Activated CD8-positive, alpha-beta T cell treated with anti-CD3 and anti-CD28 coated beads for 36 hours (primary cell): ENCODE measurements at places on chromosomes 5 and 9. TPM values are rescaled to one million over a fixed set of nuclear protein-coding genes. Genes with fewer than 3 reads are reported as not detected.
A peak's percentile ranks its signal among the peaks of the same experiment; 100 is the strongest.

The BTNL8 gene
- total RNA-seq, result not detected

DNA sequence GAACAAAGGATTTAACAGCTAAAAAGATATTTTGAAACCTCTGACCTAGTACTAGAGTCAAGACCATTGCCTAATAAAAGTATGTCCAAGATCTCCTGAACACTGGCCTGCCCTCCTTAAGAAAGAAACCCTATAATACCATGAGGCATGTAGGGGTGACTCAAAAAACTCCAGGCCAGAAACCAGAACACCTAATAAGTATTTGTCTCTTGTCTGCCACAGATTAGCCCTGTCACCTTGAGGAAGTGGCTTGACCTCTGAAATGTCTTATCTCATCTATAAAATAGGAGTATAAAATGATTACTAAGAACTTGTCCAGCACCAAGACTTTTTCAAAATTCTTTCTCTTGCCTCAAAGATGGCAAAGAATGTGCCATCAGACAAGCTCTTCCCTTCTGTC lies 125.5 kb upstream of the RASGRF2 start:
- DNase-seq, result no peak

- DNase-seq, result no peak
These were observed 101.6 kb downstream of the TENT4A start for GRCh38 chr5:6814816-6815215.

- peak; percentile 39 for DNase-seq
These were observed 199.9 kb upstream of the CDKN2B start for GRCh38 chr9:22208846-22209585.

DNA sequence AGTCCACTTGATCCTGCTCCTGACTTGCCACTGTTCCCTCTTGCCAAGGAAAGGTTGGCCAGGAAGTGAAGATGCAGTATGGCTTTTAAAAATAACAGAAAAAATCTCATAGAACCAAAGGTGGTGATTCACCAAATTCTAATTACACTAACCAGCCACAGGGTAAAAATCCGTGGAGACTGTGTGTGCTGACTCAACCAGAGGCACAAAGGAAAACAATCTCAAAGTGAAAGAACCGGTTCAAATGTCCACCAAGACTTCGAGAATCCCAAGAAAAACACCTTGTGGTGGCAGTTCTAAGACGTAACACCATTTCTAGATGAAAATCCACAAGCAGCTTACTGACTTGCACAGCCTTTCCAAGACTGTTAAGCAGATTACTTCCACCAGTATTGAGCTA lies 279.1 kb downstream of the TLE1 start:
- no peak for DNase-seq

DNA sequence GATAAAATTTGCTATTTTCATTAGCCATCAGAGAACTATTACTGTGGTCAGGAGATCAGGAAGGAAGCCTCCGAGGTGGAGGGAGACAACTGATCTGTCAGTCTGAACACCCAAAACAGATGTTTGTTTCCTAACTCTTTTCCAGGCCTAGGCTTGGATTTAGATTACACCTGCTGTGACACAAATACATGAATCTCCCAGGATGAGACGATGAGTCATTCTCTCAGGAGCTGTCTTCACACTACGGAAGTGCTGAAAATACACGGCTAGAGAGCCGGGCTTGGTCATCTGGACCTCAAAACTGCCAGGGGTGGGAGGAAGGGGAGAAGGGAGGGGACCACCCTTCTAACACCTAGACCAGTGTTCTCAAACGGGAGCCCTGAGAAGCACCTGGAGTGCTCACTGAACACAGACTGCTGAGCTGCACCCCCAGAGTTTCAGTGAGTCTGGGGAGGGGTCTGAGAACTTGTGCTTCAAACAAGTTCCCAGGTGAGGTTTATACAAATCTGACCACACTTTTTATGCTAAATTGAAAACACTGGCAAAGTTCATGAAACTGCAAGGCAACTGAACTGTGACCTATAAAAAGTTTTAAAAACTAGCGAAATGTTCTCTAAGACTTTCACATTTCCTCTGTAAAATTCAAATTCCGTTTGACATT lies 80.3 kb upstream of the EQTN start:
- DNase-seq, result no peak

DNA sequence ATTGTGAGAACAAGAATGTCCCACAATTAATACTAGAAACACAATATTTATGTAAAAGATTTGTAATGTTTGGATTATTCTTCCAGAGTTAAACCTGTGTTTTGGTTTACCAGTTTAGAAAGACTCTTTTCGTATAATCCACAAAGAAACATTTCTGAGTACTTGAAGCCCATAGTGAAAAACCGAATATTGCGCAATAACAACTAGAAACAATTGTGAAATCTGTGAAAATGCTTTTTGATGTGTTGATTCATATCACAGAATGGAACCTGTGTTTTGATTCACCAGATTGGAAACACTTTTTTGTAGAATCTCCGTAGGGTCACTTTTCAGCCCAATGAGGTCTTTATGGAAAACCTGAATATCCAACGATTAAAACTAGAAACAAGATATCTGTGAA lies 386.2 kb downstream of the PRDM9 start:
- no peak for DNase-seq

DNA sequence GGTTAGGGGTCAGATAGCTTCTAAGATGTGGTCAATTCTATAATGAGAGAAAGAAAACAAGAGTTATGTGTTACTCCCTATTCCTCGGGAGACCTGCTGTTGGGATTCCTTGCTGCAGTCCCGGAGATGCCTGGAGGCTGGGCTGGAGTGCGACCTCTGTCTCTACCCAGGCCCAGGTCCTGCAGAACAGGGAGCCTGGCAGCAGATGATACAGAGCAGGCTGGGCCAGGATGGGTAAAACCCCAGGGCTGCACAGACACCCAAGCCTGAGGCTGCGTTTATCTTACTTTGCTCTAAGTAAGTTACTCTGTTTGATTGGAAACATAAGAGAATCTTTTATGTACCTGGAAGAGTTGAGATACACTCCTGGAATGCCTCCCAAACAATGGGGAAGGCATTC lies 26.9 kb upstream of the FAM120AOS start:
- DNase-seq, result no peak

The ARHGEF37 gene
- 1.1 TPM for total RNA-seq

GRCh38 chr5:168317096-168317520 lies 25.7 kb downstream of the WWC1 start:
- DNase-seq, result no peak

DNA sequence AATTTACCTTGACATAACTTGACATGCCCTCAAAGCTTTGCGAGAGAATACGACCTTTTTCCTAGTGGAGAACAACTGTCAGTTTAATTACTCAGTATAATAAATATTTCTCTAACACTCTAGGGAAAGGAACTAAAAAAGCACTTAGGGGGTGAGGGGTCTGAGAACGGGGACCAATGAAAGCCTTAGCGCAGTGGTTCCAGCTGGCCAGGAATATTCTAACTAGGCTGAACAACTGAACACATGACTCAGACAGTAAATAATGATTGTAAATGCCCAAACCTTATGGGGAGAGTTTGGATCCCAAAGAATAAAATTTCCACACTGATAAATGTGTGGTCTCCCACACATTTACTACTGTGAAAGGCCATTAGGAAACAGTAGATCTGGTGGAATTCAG lies 14.9 kb downstream of the MYO10 start:
- no peak for DNase-seq

DNA sequence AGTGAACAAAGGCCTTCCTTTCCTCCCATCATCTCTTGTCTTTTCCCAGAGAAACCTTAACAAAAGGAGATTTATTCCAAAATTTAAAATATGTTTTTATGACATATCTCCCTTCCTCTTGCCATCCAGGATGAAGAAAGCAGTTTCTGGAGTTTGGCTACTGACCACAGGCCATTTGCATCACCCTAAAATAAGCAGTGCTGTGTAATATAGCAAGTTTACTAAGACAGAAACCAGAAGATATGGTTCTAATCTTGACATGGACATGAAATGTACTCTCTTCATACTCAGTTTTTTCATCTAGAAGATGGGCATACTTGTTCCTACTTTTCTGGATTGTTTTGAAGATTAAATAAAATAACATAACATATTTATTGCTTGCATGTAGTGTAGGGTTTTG lies 50.2 kb upstream of the ZFAND5 start:
- DNase-seq, result no peak

GRCh38 chr5:10315201-10315600 lies 7.5 kb upstream of the CMBL start:
- DNase-seq, result no peak

The IRX2 gene
- not detected for total RNA-seq

GRCh38 chr5:125409234-125409860 lies 662.9 kb upstream of the ZNF608 start:
- no peak for DNase-seq

The TTC39B gene
- total RNA-seq, result 17.8 TPM

DNA sequence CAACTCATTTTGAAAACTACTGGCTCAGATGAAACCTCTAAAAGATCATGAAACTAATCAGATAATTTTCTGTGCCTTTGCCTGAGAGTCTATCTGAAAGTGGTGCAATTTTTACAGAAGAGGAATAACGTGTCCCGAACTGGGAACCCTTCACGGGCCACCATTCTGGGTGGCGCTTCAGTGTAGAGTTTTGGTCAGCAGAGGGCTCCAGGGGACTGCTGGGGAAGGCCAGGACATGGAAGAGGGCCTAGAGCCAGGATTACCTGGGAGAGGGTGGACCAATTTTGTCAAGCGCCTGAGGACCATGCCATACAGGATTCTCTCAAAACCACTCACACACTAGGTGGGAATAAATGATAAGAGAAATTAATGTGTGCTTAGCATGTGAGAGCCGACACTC lies 49.7 kb upstream of the PLEKHG4B start:
- no peak for DNase-seq

DNA sequence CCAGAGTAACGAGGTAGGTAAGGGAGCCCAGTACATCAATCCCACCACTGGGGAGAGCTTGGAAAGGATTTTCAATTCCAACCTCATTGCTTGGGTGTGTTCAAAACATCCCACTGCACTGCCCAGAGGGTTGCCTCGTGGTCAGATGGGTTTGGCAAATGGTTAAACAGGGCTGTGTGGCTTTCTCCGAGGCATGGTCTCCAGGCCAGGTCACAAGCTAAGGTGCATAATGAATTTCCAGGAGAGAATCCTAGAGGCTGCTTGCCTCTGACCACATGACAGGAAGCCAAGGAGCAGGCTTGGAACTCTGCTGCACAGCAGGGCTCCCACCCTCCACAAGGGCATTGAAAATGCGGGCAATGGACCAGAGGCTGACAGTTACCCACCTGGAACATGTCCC lies 51.6 kb downstream of the DAP start:
- no peak for DNase-seq

The FBLL1 gene
- total RNA-seq, result not detected

DNA sequence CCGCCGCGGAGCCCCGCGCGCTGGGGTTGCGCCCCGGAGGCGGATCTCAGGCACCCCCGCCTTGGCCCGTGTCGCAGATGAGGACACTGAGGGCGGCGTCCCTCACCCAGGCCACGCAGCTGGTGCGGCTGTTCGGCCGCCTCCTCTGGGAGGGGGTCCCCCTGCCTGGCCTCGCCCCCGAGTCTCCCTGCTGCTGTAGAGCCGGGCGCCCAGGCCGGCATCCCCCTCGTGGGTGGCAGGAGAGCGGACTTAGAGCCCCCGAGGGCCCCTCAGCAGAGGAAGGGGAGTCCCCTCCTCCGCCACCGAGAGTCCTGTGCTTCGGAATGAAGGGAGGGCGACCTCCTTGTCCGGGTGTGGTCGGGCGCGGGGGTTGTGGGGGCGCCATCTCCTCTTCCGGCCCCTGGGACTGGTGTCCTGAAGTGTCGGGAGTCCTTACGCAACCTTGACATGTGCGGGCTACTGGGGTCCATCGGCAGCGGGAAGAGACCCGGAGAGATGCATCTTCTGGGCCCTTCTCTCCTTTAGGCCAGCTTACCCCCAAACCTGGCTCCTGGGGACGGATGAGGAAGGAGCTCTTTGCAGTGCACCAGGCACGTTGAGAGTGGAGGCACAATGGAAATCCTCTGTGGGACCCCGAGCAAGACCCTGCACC lies 11.7 kb upstream of the EXOSC2 start:
- peak; percentile 47 for DNase-seq

The FBXW5 gene
- total RNA-seq, result 53.4 TPM

- no peak for DNase-seq
These were observed 28.0 kb upstream of the IRX2 start for GRCh38 chr5:2779459-2779858.

DNA sequence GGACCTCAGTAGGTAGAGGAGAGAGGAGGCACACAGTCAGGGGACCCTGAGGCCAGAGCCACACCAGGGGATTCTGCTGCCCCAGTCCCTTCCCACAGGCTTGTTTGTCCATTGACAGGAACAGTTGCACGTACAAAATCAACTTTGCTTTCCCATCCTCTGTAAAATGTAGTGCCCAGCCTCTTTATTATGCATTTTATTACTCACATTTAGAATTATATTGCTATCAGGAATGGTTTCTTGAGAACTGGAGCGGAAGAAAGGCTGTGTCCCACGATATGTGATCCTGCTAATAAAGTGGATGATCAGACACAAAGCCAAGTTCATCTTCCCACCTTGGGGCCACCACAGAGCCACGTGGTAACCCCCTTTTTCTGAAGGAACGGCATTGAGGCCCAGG lies 277.4 kb downstream of the FANCC start:
- no peak for DNase-seq

The TEX53 gene
- not detected for total RNA-seq

The ADGRD2 gene
- total RNA-seq, result not detected

- no peak for DNase-seq
These were observed 14.7 kb downstream of the CRB2 start for GRCh38 chr9:123370526-123371227.

GRCh38 chr9:135499326-135500070 lies 984 bp upstream of the MRPS2 start:
- DNase-seq, result peak; percentile 88

The PPP3R2 gene
- not detected for total RNA-seq

The TMEM252 gene
- not detected for total RNA-seq

The C5orf63 gene
- total RNA-seq, result 9.5 TPM

DNA sequence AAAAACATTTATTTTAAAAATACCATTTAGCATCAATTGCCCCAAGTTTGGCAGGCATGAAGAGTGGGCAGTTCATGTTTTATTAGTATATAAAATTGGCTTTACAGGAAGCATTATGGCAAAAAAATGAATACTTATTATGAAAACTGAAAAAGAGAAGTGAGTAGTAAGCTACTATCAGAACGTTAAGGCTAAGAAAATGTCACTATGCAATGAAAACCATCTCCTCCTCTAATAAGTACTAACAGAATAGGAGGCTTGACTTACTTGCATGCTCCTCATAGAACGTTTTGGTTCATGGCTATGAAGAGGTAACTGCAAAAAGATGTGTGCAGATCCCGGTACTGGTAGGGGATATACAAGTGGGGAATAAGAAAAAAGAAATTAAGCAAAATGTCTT lies 23.6 kb downstream of the TICAM2 start:
- DNase-seq, result no peak

GRCh38 chr9:127318651-127319167 lies 54.1 kb downstream of the GARNL3 start:
- DNase-seq, result no peak

GRCh38 chr5:17991775-17992174 lies 357.5 kb downstream of the TAF11L14 start:
- no peak for DNase-seq
